ENCODE measurements at places on chromosomes 6 and 20.

DNA sequence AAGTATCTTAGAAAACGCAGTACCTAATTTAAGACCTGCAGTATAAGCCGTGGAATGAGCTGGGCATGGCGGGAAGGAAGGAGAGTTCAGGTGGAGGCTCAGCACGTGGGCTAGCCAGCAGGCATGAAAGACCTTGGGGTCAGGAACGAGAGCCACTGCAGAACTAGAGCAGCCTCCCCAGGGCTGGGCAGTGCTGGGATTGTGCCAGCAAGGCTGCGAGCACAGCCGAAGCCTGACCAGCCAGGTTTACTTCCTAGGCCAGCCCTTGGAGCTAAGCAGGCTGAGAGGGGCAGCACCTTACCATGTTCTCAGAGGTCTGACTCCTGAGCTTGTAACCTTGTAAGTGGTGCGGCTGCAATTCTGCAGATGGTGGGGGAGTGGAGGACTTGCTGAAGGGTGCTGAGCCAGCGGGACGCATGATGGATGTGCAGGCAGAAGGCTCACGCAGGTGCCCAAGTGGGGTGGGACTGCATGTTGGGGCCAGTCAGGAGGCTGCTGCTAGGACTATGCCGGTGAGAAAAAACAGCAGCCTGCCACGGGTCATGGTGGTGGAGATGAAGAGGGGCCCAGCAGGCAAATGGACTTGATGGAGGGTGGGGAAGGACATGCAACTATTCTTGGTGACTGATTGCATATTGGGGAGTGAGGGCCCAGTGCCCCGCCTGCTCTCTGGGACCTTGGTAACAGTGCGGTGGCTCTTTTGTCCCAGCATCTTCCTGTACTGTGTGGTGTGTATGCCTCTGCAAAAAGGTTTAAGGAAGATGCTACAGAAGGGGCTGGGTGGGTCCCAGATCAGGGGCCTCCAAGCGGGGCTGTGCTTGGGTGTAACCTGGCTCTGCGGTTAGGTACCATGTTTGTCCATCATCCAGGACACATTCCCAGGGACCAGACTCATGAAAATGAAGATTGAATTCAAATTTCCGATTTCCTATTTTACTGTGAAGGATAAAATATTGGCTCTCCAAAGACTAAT, 37.6 kb upstream of the IRF4 start:
- no peak for DNase-seq

- DNase-seq = no peak
These were observed 30.4 kb upstream of the CD93 start for GRCh38 chr20:23116311-23117089.

GRCh38 chr20:46779831-46780230, 70.4 kb downstream of the SLC2A10 start:
- no peak for DNase-seq

DNA sequence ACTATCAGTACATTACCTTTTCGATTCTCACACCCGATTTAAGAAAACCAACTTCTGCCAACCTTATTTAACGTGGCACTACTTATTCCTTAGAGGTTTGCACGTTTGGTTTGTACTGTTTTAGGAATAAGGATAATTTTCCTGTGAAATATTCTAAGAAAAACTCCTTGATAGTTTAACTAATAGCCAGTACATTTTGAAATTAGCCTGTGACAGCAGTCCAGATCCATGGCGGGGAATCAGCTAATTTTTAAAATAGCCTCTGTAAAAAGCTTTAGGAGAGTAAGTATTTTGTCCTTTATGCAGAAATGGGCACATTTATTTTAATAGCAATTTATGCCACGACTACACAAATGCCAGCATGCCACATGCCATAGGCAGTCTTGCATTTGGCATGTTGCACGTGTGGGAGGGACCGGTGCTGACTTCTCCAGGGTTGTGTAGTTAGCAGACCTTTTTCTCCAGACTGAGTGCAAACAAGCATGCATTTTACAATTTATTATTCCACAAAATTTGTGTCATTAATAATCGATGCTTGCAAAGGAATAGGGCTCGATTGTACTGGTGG, 6.2 kb downstream of the FOXC1 start:
- no peak for DNase-seq

- DNase-seq = no peak
These were observed 1.1 kb downstream of the PCSK2 start for GRCh38 chr20:17227669-17228623.

GRCh38 chr20:47117371-47117770, 222.7 kb downstream of the EYA2 start:
- DNase-seq = no peak

DNA sequence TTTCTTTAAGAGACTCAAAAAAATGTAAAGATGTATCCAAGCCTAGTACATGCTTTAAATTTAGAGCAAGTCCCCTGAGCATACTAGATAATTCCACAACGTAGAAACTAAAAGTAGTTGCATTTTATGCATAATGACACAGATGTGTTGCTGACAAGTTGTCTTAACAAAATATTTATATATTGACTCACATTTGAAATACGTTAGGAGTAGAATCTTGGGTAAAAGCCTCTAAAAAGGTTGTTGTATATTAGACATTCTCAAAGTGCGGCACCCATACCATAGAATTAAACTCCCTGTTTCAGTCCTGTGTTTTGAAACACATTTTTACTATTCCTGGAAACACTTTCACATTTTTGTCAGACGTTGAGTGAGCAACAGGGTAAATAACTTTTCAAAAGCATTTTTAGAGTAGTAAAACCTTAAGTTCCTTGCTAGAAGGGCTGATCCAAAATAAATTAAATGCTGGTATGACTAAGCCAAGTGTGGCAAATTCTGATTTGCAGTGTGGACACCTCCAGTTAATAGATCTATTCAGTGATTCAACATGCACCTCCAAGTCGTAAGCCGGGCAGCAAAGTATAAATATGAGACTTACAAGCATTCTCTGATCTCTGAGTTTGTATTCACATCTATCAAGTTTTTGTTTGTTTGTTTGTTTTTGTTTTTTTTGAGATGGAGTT, 97.5 kb downstream of the GMDS start:
- DNase-seq = no peak

DNA sequence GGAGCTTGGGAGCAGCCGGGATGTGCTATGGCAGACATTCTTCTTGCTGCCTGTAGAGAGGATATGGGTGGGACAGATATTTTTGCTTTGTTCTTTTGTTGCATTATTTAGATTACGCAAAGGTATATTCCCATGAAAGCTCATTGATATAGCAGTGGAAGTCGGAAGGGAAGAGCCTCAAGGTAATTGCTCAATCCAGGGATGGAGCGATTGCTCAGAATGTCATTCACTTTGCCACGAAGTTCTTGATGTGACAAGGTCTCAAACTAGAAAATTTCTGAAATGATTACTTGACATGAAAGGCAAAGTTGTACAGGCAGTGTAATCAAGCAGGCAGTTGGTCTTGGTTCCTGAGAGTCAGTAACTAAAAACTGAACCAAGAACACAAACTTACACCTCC, 615.6 kb upstream of the CDH4 start:
- DNase-seq = no peak

Measured in stimulated activated naive CD4-positive, alpha-beta T cell treated with Interleukin-2 at 50 U/mL for 16 hours (primary cell).